Prostate gland (tissue), 2 donors: ENCODE measurements at places on chromosomes 6 and 20. TPM values are rescaled to one million over a fixed set of nuclear protein-coding genes. Genes with fewer than 3 reads are reported as not detected.

Gene CDH26
- total RNA-seq = 30.6 TPM

Gene TUBB2B
- 4.5 TPM for total RNA-seq

- no peak for DNase-seq
Measured at GRCh38 chr6:53673162-53673727, 7.7 kb upstream of the KLHL31 start.

- DNase-seq = no peak
Measured at GRCh38 chr20:57682184-57683101, 27.4 kb downstream of the PMEPA1 start.

GRCh38 chr6:110703010-110703905, 112.0 kb downstream of the CDK19 start:
- no peak for DNase-seq
